CD4-positive, CD25-positive, alpha-beta regulatory T cell (primary cell): ENCODE measurements at places on chromosomes 3 and 15.
A peak's percentile ranks its signal among the peaks of the same experiment; 100 is the strongest.

DNA sequence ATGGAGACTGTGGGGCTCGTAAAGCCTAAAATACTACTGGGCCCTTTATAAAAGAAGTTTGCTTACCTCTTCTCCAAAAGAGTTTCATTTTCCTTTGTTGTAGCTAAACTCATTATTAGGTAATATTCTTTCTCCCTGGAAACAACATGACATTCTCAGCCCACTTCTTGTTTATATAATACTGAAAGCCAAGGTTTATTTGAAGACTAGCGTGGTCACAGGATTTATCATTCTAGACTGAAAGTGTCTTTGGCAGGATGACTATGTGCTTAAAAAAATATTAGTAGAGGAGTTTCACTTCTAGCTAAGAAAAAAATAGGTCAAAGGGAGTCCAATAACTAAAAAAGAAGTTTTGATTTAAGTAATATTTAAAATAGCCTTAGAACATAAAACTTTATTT lies 1085.2 kb upstream of the CADM2 start:
- DNase-seq = no peak

- DNase-seq = no peak
Observed at GRCh38 chr3:188712248-188712924, 459.4 kb upstream of the TPRG1 start.

GRCh38 chr15:60179786-60180391 lies 175.8 kb downstream of the FOXB1 start:
- DNase-seq = peak; percentile 62

DNA sequence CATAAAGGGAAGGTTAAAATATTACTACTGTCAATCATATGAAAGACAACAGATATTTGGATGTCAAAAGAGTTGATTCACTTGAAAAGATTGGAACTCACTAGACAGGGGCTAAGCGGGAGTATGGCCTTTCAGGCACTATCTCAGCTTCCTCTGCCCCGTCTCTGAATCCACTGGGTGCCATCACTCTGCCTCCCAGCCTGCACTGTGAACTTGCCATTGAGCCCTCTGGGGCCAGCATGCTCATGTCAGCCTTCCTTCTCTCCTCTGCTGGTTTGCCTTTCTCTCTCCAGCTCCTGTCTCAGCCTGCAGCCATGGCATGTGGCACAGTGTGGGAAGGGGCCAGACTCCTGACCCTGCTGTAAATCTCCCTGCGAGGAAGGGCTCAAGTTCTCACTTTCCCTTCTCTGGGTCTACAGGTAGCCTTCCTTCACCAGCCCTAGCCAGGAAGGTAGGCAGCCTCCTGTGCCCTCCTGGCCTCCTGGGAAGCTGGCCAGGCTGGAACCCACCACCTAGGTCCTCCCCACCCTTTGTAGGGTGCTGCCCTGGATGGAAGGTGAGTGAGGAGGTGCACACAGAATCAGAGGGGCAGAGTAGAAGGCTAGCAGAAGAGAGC lies 54.0 kb upstream of the SLCO2A1 start:
- no peak for DNase-seq

GRCh38 chr15:89091627-89092220 lies 3.5 kb downstream of the ABHD2 start:
- DNase-seq = no peak

DNA sequence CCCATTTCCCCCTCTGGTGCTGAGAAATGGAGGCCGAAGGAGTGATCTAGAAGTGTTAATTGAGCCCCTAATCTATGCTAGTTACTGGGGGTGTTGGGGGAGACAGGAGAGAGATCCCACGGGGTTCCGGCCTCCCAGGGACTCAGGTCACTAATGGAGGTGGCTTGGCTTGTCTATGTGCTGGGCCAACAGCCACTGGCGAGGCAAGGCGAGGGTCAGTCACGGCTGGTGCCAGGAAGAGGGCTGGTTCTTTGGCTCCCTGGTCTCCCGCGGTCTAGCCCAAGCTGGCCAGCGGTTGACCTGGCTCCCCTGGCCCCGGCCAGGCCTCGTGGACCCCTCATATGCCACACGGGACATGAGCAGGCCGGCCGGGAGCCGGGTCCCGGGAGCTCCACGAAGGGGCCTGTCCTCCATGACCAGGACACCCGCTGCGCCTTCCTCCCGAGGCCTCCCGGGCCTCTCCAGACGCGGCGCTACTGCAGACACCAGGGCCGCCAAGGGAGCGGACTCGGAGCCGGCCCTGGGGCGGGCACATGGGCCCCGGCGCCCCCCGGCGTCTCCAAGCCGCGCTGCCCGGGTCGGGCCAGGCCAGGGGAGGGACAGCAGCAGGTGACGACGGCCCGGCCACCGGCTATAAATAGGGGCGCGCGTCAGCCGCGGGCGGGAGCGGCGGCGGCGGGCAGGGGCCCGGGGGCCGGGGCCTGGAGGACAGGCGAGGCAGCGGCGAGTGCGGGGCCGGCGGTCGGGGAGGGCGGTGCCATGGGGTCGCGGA lies at the start of gene ALPK3:
ALPK3 (plus strand) TSS at position 663 of the 772 bp plus-strand sequence; CDS start at position 760, 97 bp downstream.
- DNase-seq = no peak

- no peak for DNase-seq
Observed at GRCh38 chr3:16413321-16413720, 100.2 kb downstream of the RFTN1 start.

GRCh38 chr15:101191242-101191641 lies 60.6 kb downstream of the CHSY1 start:
- no peak for DNase-seq

DNA sequence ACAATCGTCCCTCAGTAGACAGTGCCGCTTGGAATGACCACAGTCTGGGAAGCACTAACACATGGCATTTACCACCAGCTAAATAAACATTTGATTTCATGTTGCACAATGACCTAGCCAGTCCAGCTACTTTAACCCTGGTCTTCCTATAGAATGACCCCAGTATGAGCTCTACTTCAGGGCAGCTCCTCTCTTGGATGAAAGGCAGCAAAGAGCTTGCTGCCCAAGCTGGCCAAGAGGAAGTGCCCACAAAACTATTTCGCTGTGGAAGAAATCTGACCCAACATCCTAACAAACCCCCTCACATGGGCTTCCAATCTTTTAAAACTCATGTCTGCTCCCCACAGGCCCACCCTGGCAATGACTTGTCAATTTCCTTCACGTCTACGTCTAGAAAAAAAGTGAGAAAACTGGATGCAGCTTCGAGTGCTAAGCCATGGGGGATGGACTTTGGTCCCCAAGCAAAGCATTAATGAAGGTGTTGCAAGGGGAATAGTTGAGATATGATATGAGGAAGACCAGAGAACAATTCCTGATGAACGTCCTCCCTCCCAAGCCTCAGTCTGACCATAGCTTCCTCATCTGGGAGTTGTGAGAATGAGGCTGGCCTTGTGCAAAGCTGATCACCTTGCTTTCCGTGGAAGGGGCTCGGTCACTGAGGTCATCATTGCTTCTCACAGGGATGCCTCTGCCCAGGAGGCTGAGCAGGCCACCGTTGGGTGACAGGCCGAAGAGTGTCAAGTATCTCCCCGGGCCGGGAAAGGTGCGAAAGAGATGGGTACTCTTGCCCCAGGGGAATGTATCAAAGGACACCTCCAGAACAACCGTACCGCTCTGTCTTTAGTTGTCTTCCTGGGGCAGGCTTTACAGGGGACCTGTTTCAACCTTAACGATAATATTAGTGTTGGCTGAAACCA lies 964 bp downstream of the SLC25A20 start:
- DNase-seq = peak; percentile 13

DNA sequence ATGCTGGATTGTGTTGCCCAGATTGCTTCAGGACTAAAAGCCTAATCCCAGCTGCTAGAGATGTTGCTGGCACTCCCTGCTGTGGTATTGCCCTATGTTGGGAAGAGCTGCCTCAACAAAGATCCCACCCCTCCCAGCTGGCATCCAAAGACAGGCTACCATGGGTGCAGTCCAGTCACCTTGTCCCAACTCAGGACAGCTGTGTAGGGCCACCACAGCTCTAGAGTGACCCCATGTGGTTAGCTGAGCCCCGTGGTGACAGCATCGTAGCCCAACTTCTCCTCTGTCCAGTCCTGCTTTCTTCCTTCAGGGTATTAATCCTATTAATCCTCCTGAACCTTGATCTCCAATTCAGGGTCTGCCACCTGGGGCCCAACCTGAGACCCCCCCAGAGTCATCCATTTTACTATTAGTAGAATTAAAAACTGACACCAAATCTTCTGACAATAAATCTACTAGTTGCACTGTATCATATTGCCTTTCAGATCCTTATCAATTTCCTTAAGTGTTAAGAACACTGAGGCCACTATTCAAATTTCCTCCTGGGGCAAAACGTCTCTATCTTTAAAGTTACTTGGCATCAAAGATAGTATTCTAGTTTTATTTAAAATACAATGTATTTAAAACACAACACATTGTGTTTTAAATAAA lies 83.5 kb downstream of the AQP9 start:
- no peak for DNase-seq

DNA sequence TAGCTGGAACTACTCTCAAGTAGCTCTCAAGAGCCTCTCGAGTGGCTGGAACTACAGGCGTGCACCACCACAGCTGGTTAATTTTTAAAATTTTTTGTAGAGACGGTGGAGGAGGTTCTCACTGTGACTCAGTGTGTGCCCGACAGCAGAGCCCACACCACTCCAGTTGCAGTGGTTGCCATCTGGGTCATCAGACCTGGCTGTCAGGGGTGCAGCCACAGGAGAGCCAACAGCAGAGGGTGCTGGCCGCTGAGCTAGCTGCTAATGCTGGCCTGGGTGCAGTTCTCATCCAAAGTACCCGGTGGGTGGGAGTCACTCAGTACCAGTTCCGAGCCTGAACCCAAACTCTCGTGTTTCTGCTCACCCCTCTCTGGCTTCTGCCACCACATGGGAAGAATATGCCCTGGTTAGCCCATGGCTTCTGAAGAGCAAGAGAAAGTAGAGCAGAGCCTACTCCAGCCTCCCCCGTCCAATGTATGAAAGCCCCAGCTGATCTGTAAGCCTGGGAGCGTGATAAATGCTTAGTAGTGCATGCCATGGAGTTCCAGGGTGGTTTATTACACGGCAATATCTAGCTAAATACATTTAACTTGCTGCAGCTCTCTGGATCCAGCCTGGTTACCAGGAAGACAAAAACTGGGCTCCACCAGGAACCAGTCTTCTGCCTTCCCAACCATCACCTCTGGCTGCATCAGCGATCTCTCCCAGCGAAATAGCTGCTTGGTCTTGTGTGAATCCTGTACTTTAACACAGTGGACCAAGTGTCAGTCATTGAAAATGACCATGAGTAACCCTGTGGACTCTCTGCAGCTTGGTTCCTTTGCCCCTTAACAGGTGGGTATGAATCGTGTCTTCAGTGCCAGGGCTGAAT lies 17.1 kb downstream of the UMPS start:
- DNase-seq = no peak
